ENCODE measurements at places on chromosomes 2 and 18.
A peak's percentile ranks its signal among the peaks of the same experiment; 100 is the strongest.

DNA sequence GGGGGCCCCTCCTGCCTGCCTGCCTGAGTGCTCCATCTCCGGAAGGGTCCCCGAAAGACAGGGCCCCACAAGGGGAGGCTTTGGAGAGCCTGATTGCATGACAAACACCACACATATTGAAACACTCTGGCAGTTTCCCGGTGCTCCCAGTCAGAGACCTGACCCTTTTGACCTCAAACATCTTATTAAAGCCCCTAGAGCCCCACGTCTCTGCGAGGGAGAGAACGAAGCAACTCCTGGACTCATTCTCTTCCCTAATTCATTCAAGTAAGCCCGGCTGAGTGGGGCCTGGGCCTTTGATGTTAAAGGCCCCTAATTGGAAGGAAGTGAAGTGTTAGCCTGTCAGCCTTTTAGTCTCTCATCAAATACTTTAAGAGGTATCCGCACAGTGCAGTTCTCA lies 335.6 kb downstream of the CYRIA start:
- H3K36me3 ChIP-seq: no peaks in the 10 kb centered on the region
- no peak for DNase-seq
- H3K4me1 ChIP-seq: no peaks in the 10 kb centered on the region
- H3K27ac ChIP-seq: no peak overlapping the region

DNA sequence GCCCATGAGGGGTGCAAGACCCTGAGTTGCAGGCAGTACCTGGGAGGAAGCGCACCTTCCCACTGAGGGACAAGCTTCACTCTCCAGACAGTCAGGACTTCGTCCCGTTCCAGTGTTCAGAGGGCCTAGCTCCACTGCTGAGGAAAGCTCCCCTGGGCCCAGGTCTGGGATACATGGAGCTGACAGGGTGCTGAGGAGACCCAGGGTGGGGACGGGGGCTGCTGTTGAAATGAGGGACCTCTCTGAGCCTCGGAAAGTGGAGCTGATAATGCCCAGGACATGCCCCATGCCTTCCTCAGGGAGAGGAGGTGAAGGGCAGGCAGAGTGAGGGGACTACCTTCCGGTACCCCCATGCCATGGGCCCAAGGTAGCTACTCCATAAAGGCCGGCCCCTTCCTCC lies 169.2 kb upstream of the MYCN start:
- H3K27me3 ChIP-seq: no peaks in the 10 kb centered on the region
- H3K4me1 ChIP-seq: no peaks in the 10 kb centered on the region
- no peaks in the 10 kb centered on the region for H3K36me3 ChIP-seq

DNA sequence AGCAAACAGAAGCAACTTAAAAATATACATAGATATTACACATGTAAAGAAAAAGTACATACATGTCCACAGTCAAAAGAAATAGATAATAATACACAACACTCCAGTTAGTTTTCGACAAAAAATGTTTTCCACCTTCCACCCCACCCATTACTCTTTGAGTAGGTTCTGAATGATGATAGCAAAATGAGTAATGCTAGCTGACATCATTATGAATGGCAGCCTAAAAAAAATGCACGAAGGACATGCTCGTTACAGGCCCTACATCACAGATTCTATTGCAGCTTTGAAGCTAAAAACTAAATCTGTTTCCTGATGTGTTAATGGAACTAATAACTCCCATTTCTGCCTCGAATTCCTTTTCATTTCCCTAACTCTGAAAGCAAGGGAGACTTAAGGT lies 578.7 kb upstream of the NETO1 start:
- no peak for DNase-seq
- H3K36me3 ChIP-seq: no peaks in the 10 kb centered on the region
- H3K27ac ChIP-seq: no peak overlapping the region
- H3K27me3 ChIP-seq: no peaks in the 10 kb centered on the region
- H3K4me1 ChIP-seq: no peaks in the 10 kb centered on the region

DNA sequence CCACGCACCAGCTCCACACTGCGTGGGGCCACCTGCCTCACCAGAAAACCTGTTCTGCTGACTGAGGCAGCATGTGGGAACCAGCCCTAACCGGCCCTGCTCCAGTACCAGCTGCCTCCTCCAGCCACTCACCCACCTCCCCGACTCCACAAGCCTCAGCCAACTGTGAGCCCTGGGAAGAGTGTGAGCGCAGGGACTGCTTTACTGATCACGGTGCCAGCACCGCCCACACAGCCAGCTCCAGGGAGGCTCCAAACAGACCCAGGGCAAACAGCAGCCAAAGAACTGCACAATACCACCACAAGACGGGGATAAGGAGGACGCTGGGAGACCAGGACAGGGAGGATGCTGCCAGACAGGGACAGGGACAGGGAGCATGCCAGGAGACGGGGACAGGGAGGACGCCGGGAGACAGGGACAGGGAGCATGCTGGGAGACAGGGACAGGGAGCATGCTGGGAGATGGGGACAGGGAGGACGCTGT lies 28.4 kb downstream of the EIPR1 start:
- H3K4me1 ChIP-seq: no peaks in the 10 kb centered on the region
- peaks cover 26% of the 10 kb centered on the region for H3K36me3 ChIP-seq
- no peaks in the 10 kb centered on the region for H3K27me3 ChIP-seq
- DNase-seq: no peak
- H3K4me3 ChIP-seq: no peak overlapping the region
- no peak overlapping the region for H3K27ac ChIP-seq

DNA sequence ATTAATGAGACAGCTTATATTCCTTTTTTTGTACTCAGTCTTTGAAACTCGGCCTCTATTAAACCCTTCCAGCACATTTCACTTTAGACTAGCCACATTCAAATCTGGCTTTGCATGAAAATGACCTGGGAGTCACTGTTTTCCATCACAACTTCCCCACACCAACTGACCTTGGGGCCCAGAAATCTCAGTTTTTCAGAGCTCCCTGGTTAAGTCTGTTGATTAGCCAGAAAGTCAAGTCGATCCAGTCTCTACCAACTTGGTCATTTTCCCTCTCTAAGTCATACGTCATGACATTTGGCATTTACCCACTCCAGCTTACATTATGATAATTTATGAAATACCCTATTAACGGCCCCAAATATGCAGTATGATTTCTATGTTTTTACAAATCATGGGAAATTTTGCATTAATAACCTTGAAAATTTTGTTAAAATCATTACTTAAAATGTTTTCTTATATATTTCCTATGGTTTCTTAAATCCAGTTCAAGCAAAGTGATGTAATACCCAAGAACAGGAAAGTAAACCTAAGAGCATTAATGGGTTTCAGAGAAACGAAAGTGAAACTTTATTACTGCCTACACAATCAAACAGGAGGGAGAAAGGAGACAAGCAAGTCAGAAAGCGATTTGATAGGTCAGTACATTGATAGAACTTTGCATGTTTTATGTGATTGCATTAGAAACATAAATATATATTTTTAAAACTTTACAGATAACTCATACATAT lies 77.1 kb downstream of the SPATS2L start:
- H3K4me3 ChIP-seq: peak overlapping the region; percentile 20
- no peaks in the 10 kb centered on the region for H3K27me3 ChIP-seq
- DNase-seq: no peak
- H3K27ac ChIP-seq: no peak overlapping the region
- H3K4me1 ChIP-seq: peaks cover 3% of the 10 kb centered on the region
- no peaks in the 10 kb centered on the region for H3K36me3 ChIP-seq

DNA sequence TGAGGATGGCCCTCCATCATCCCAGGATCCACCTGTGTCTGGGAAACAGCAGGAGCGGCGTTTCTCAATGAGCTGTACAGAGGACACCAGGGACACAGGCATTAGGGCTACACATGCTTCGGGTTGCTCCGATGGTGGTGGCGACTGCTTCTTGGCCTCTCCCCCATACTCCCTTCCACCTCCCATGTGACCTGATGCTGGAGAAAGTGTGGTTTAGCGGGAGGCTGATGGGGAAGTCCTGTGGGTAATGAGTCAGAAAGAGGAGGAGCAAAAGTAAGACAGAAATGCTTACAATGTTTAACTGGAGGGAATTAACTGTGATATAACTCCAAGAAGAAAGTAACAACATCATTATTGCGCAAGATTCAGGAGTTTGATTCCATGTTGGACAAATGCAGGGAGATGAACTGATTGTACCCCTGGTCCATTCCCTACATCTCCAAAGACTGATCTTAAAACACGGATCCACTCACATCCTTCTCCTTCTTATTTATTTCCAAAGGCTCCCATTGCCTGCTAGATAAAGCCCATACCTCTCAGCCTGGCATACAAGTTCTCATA lies 186.6 kb downstream of the NRP2 start:
- no peak for DNase-seq
- H3K27me3 ChIP-seq: no peaks in the 10 kb centered on the region
- no peaks in the 10 kb centered on the region for H3K36me3 ChIP-seq
- no peaks in the 10 kb centered on the region for H3K4me1 ChIP-seq
- H3K27ac ChIP-seq: no peak overlapping the region

DNA sequence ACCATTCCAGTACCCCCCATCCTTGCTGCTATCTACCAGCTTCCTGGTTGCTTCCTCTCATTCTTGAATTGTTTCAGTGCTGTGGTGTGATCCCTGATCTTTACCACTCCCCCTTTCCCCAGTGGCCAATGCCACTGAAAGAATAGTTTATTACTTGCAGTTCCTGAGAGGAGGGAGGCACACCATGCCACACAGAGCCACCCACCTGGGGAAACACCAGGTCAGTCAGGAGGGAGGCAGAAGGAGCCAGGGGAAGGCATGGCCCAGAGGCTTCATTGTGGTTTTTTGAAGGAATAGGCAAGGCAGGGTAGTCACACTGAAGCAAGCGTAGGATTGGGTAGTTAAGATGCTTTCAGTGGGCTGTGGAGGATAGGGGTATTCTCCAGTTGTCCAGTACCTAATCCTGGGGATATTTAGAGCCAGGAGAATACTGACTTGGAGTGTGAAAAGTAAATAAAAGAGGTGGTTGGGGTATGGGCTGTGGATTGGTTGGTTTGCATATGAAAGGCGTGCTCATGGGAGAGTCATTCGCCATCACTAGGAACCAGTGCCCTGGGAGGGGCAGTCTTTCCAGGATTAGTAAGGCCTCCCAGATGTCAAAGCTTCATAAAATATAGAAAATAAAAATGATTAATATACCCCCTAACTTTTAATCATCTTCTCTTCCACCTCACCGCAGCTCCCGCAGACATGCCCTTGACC lies 6.7 kb upstream of the TMEM177 start:
- H3K27me3 ChIP-seq: no peaks in the 10 kb centered on the region
- H3K4me1 ChIP-seq: no peaks in the 10 kb centered on the region
- no peak overlapping the region for H3K27ac ChIP-seq
- no peak for DNase-seq

GRCh38 chr2:195342061-195342460 lies 315.0 kb upstream of the SLC39A10 start:
- no peaks in the 10 kb centered on the region for H3K4me1 ChIP-seq
- no peak overlapping the region for H3K4me3 ChIP-seq
- no peaks in the 10 kb centered on the region for H3K36me3 ChIP-seq
- DNase-seq: no peak
- no peak overlapping the region for H3K27ac ChIP-seq

- H3K36me3 ChIP-seq: no peaks in the 10 kb centered on the region
- no peak overlapping the region for H3K4me3 ChIP-seq
- no peak for DNase-seq
- H3K4me1 ChIP-seq: no peaks in the 10 kb centered on the region
- no peak overlapping the region for H3K27ac ChIP-seq
- H3K27me3 ChIP-seq: no peaks in the 10 kb centered on the region
These were observed 41.7 kb upstream of the MALL start for GRCh38 chr2:110157153-110157793.

DNA sequence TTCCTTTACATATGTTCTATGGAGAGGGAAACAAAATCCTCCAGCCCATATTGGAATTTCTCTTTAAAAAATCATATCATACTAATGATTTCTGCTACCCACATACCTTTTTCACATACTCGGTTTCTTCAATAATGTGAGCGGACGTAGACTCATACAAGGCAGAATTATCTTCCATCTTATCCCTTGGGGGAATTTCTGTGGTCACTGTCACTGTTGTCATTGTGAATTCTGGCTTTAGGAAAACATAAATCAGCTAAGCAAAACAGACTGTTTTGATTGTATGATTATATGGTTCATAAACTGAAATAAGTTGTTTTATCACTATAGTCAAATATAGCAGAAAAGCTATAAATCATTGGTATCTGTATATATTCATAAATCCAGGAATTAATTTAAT lies 16.7 kb downstream of the CCDC68 start:
- H3K27me3 ChIP-seq: no peaks in the 10 kb centered on the region
- H3K4me3 ChIP-seq: no peak overlapping the region
- H3K4me1 ChIP-seq: peaks cover 5% of the 10 kb centered on the region
- DNase-seq: no peak
- no peak overlapping the region for H3K27ac ChIP-seq

DNA sequence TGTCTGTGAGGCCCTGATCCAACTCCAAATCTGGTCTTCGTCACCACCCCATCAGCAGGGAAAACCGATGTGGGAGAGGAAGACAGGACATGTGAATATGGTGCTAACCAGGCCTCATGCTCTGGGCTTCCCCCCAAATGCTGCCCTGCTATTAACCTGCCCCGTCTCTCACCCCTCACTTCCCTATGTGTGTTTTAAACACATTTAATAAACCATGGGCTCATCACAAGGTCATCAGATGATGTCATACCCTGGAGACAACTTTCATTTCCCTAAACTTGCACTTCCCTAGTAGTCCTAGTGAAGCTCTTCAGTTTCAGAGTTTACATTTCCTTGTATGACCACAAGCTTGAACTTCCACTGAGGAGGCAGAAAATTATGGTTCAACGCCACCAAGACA lies 49.9 kb downstream of the CD8B2 start:
- no peaks in the 10 kb centered on the region for H3K4me1 ChIP-seq
- DNase-seq: no peak
- no peaks in the 10 kb centered on the region for H3K27me3 ChIP-seq
- no peak overlapping the region for H3K4me3 ChIP-seq
- H3K36me3 ChIP-seq: no peaks in the 10 kb centered on the region
- no peak overlapping the region for H3K27ac ChIP-seq

DNA sequence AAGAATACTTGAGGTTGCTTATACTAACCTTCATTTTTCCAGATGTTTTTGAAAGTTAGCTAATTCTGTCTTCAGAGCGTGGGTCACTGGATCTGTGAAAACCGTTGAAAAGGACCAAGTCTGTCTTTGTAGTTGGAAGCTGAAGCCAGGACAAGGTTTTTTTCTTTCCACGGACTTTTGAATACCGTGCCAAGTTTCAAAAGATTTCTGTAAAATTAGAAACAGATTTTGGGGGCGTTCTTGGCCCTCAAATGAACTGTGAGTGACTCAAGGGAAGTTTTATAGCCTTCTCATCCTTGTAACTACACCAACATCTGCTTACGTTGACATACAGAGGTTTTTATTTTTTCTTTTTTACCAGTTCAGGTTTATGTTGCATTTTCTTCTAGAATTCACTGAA lies at the start of gene FAP:
FAP (minus strand) TSS at position 152 of the 400 bp plus-strand sequence; CDS start at position 34, 118 bp downstream.
- no peak for DNase-seq
- H3K4me1 ChIP-seq: no peaks in the 10 kb centered on the region
- H3K36me3 ChIP-seq: no peaks in the 10 kb centered on the region
- H3K27me3 ChIP-seq: no peaks in the 10 kb centered on the region
- H3K27ac ChIP-seq: no peak within 1 kb of the TSS

GRCh38 chr2:230969659-230970015 lies 26.3 kb upstream of the SPATA3 start:
- no peak overlapping the region for H3K4me3 ChIP-seq
- no peak for DNase-seq
- H3K27ac ChIP-seq: no peak overlapping the region
- H3K4me1 ChIP-seq: peaks cover 18% of the 10 kb centered on the region
